Germinal center (tissue), 1 donor: ENCODE measurements at places on chromosomes 2 and 18.
A peak's percentile ranks its signal among the peaks of the same experiment; 100 is the strongest.

DNA sequence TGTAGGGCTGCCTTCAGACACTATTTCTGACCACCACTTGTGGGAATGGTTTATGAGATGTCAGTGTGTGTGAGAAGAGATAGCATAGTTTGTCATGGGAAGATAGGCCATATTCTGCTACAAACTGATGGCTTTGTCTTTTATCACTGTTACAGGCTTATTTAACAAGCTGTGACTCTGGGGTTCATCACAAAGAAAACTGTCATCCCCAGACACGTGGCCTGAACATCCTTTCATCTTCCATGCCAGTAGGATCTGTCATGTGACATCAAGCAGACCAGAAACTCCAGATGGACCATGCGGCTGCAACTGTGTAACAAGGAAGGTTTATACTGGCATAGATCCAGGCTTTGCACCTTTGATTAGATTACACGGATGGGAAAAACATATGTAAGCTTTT, 128.6 kb upstream of the KCNH7 start:
- DNase-seq, result no peak

DNA sequence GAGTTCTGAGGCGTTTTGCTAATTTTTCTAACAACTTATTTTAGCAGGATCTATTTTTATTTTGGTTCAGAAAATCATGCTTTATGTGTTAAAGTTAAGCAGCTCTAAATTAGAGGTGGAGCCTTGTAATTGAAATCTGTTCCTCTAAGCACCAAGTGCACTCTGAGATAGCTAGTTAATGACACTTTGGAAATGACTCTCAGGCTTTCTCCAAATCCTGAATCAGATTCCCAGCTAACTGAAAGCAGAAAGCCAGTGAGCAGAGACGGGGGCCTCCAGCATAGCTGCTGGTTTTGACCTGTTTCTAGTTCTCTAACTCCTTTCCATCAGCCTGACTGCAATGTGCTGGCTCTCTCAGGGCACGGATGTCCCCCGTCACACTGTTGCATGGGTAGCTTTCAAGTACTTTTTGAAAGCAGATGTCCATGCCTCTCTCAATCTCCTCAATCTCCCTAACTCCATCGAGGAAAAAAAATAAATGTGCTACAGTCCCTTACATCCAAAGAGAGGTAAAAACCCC, 326.5 kb downstream of the SATB2 start:
- no peak for DNase-seq

DNA sequence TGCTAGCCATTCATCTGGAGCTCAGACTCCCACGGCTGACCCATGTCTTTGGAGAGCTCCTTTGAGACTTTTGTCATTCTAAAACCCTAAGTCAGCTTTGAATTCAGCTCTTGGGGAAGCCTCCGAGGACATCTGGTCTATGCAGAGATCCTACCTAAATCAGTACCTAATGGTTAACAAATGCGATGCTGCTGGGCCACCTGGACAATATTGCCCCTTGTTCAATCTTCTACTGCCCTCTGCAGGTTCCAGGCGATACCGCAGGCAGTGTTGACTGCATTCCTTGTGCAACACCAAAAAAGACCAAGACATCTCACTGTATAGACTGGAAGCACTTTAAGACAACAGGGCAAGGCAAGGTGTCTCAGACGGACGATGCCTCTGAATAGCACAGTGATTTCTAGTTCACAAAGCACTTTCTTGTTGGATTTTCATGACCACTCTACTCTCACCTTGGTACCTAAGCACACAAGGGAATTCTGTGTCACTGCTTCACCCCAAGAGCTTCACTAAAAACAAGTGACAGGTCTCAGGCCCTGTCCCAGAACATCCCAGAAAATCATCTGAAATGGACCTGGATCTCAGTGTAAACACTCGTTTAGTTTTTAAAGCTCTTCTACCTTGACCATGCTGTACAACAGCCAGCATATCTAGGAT, 80.9 kb downstream of the XDH start:
- DNase-seq, result peak; percentile 80

DNA sequence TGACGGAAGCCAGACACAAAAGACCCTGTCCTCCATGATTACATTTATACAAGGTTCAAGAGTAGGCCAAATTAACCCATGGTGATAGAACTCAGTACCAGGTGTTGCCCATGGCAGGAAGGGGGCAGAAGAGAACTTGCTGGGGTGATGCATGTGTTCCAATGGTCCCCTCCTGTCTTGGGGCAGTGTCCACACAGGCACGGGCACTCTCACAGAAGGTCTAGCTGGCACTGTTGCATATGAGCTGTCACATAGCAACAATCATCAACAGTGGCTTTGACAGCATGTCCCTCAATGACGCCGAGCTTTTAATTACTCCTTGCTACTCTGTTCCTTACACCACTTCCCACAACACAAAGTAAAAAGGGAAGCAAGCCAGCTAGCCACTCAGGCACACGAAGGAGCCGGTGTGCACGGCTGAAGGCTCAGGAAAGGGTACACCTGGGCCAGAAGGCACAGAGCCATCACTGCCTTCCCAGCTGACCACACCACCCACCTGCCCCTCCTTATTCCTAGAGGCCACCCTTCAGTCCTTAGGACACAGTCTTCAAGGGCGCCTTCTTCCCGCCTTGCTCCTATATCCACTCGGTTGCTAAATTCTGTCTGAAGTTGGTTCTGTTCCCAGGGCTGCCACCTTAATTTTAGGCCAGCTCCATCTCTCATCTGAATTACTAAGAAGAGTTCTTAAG, 28.9 kb downstream of the RPL31 start:
- no peak for DNase-seq

- DNase-seq, result no peak
Measured at GRCh38 chr18:76231402-76231801, 263.6 kb downstream of the ZNF516 start.

DNA sequence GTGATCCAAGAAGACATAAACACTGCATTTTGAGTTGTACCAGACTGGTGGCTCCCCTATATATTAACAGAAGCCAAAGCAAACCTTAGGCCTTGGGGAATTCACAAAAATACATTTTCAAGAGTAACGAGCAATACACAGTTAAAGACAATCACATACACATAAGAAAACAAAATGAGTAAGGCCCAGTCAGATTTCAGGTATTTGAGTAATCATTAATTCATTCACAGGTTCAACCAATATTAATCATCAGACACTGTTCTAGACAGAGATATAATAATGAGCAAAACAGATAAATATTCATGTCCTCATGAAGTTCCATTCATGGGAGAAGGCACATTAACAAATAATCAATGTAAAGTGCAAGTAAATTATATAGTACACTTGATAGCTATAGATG, 9.6 kb downstream of the STPG4 start:
- no peak for DNase-seq

- DNase-seq, result no peak
Measured at GRCh38 chr18:68056936-68057335, 540.4 kb upstream of the DSEL start.

GRCh38 chr2:202196727-202197126, 41.7 kb downstream of the SUMO1 start:
- no peak for DNase-seq

GRCh38 chr2:144738749-144739148, 218.8 kb upstream of the ZEB2 start:
- no peak for DNase-seq

DNA sequence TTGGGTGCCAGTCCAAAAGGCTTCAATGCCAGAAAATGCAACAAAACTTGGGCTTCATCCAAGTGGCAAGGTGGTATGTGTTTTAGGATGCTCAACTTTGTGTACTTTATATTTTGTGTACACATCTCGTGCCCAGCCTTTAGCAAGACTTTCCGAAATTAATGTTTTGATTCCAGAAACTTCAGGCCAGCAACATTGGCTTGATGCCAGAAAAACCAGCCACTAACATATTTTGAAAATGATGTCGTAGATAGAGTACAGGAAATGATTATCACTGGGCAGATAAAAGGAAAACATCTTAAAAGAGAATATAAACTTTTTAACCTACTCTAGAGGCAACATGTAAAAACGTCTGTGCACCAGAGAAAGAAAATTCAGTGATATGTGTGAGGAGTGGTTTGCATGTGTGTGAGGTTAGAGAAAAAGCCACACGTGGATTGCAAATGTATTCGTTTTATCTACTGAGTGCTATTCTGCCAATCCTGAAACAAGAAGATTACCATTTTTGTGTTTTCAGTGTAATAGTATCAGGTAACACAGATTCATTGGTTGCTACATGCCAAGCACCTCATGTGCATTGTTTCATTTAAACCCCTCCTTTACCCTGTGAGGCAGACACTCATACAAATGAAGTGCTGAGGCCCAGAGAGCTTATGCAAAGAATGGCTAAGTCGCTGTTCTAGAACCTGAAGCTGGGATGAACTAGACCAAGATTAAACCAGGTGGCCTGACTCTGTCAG, 264.8 kb downstream of the C1D start:
- no peak for DNase-seq

DNA sequence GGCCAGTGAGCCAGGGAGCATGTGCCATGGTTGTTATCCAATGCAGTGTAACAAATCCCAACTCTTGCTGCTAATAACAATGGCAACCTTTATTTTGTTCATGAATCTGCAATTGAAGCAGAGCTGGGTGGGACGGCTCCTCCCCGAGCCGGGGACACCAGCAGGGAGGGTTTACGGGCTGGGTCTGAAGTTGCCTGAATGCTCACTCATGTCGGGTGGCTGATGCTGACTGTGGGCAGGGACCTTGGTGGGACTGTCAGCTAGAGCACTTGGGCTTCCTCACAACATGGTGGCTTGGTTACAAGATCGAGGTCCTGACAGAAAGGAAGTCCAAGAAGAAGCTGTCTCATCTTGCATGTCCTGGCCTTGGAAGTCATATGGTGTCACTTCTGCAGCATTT, 264.5 kb downstream of the NDUFA10 start:
- DNase-seq, result no peak

- DNase-seq, result no peak
Measured at GRCh38 chr2:20232837-20233207, 7.9 kb upstream of the SDC1 start.
